ENCODE measurements at places on chromosomes 5 and 9.
A peak's percentile ranks its signal among the peaks of the same experiment; 100 is the strongest.

- no peak overlapping the region for H3K4me3 ChIP-seq
- no peaks in the 10 kb centered on the region for H3K36me3 ChIP-seq
- no peaks in the 10 kb centered on the region for H3K4me1 ChIP-seq
- H3K27me3 ChIP-seq = no peaks in the 10 kb centered on the region
- no peak overlapping the region for H3K27ac ChIP-seq
- peak; percentile 50 for DNase-seq
Measured at GRCh38 chr9:32737378-32737777, 46.0 kb upstream of the TMEM215 start.

DNA sequence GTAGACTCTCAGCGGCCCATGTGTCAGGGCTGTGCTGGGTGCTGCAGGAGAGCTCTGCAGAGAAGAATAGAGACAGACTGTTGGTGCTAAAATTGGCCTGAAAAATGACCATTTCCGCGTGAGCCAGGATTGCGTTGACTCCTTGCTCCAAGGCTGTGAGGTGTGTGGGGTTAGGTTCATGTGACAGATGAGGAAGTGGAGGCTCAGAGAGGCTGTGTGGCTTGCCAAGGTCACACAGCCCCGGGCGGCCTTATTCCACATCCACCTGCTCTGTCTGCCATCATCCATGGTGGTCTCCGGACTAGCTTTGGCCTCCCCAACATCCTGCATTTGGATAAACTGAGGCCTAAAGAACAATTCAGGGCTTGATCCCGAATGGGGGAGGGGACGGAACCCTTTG, 15.2 kb downstream of the NEK6 start:
- H3K36me3 ChIP-seq = peaks cover 14% of the 10 kb centered on the region
- no peak overlapping the region for H3K27ac ChIP-seq
- DNase-seq = no peak
- no peaks in the 10 kb centered on the region for H3K27me3 ChIP-seq

- H3K4me3 ChIP-seq = no peak overlapping the region
- no peaks in the 10 kb centered on the region for H3K27me3 ChIP-seq
- H3K27ac ChIP-seq = no peak overlapping the region
- peaks cover 10% of the 10 kb centered on the region for H3K36me3 ChIP-seq
- DNase-seq = no peak
- no peaks in the 10 kb centered on the region for H3K4me1 ChIP-seq
Measured at GRCh38 chr5:169904059-169904458, 76.2 kb downstream of the INSYN2B start.

- H3K4me3 ChIP-seq = no peak overlapping the region
- no peaks in the 10 kb centered on the region for H3K27me3 ChIP-seq
- H3K4me1 ChIP-seq = no peaks in the 10 kb centered on the region
- H3K36me3 ChIP-seq = no peaks in the 10 kb centered on the region
- H3K27ac ChIP-seq = no peak overlapping the region
- no peak for DNase-seq
Measured at GRCh38 chr5:50302815-50303490, 138.1 kb downstream of the EMB start.

DNA sequence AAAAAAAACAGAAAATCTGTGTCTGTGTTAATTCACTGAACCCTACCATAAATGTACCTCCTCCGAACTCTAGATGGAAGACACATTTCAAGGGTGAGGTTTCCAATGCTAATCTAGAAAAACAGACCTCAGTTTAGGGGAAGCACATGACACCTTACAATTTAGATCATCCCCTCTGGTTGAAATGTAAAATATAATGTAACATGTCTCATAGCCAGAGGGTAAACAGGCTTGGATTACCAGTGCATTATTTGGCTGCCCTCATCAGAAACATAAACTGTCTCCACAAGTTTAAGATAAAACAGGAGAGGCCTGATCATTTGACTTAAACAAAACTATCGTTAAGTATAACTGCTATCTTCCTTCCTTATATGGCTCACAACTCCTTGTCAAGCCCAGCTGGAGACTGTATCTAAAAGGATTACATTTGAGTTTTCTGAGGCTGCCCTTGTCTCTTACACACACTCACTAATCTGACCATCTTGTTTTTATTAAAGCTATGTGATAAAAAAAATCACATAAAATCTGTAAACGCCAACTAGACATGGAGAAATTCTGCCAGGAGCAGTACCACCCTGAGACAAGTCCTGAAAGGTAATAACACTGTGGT, 105.7 kb downstream of the LURAP1L start:
- H3K4me1 ChIP-seq = no peaks in the 10 kb centered on the region
- H3K36me3 ChIP-seq = no peaks in the 10 kb centered on the region
- H3K4me3 ChIP-seq = no peak overlapping the region
- no peaks in the 10 kb centered on the region for H3K27me3 ChIP-seq
- H3K27ac ChIP-seq = no peak overlapping the region

DNA sequence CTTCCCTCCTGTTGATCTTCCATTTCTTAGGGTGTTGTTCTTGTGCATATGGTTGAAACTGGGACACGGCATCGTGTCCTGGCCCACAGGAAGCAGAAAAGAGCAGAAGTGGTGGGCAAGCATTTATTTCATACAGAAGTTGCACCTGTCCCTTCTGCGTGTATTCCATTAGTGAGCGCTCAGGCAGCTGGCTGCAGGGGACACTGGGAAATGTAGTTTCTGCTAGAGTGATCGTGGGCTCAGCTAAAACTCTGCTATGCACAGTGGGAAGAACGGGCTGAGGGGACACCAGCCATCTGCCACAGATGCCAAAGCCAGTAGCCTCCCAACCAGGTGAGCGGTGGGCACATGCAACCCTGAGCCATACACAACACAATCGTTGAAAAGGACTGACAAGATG, 57.4 kb upstream of the ASS1 start:
- no peak overlapping the region for H3K27ac ChIP-seq
- no peak for DNase-seq
- no peaks in the 10 kb centered on the region for H3K27me3 ChIP-seq
- H3K4me1 ChIP-seq = peaks cover 11% of the 10 kb centered on the region
- H3K4me3 ChIP-seq = no peak overlapping the region

DNA sequence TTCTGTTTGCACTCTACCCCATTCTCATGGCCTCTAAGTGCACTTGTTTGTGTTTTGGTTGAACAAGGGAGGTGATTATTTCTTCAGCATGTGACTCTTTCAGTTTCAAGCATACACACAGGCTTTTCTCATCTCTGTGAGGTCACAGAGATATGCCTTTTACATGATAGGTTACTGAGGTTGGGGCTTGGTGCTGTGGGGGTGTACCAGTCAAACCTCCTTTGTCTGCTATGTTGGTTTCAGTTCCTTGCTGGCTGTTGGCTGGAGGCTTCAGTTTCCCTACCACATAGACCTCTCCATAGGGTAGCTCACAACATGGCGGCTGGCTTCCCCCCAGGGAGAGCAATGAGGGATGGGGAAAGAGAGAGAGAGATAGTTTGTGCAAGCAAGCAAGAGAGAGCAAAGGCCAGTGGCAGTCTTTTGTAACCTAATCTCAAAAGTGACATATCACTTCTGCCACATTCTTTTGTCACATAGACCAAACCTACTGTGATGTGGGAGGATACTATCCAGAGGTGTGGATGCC, 96.7 kb upstream of the SEMA6A start:
- no peak for DNase-seq
- no peaks in the 10 kb centered on the region for H3K4me1 ChIP-seq
- H3K27me3 ChIP-seq = no peaks in the 10 kb centered on the region
- no peak overlapping the region for H3K4me3 ChIP-seq

Data from SK-N-SH (cell line).